ENCODE measurements at places on chromosomes 13 and 19.
A peak's percentile ranks its signal among the peaks of the same experiment; 100 is the strongest.

DNA sequence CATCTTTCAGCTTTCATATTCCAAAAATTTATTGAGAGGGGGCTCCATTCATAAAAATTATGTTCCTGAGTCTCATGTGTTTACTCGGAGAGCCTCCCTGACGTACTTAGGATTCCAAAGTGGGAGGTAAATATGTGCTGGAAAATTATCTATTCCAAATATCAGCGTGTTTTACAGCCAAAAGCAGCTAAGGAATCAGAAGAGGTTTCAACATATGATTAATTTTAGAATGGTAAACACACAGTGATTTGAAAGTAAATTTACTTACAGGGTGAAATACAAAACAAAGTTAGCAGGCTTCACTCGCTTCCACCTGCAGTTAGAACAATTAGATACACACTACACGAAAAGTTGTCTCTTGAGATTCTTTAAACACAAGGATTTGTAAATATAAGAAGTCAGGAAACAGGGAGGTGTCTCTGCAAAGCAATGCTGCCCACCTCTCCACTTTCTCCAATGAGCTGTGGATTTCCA lies 313.8 kb upstream of the NBEA start:
- DNase-seq = no peak

GRCh38 chr19:35124098-35125060 lies 8.8 kb downstream of the FXYD3 start:
- peak; percentile 95 for DNase-seq

DNA sequence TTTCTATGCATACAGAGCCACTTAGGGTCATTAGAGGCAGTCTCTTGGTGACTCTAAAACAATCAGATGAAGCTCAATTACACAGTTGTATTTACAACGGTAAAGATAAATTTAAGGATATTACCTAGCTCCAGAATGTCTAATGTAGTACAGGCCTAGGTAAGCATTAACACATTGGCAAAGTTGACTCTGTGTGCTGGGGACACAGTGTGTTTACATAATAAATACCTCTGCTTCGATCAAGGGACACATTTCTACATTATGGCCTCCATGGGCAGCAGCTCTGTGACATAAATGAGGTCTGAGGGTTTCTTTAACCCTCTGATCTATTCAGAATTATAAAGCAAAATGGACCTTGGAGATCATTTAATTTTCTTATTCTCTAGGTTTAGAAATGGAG lies 74.7 kb downstream of the SERP2 start:
- no peak for DNase-seq

DNA sequence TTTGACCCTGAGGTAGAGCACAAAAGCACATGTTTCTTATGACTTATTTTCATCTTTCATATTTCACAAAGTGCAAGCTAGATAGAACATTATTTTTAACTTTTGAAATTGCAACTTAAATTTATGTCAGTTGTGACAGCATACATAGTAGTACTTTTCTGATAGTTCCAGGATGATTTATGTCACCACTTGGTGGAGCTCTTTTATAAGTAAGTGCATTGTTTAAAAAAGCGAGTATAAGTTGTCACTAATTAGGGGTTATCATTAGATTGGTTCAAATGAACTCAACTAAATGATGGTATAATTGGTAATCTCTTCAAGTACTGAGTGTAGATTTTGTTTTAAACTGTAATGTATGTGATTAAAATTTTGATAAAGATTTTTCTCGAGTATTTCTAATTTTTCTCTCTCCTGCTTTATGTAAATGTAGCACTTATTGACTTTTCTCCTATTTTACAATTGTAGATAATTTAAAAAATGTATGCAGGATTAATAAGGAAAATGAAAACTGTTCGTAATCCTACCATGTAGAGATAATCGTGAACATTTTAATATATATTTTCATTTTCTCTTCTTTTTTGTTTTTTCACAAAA lies 31.1 kb downstream of the RB1 start:
- no peak for DNase-seq

DNA sequence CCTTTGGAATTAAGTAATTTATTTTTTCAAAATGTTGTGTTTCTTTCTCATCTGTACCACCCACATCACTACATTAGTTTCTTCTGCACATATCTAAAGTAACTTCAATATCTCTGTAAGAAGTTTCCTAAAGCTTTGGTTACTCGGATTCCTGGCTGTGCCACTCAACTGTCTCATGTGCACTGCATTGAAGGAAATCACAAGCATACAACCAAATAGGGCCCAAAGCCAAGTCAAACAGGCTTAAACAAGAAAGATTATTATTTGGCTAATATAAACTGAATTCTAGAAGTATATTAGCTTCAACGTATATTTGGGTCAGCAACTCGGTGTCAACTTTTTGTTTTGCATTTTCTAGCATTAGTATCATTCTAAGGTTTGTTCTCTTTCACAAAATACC lies 1647.6 kb upstream of the SPRY2 start:
- DNase-seq = no peak

Data from muscle of back (tissue), 13 donors.